ENCODE measurements at places on chromosomes 7 and 10.
A peak's percentile ranks its signal among the peaks of the same experiment; 100 is the strongest.

DNA sequence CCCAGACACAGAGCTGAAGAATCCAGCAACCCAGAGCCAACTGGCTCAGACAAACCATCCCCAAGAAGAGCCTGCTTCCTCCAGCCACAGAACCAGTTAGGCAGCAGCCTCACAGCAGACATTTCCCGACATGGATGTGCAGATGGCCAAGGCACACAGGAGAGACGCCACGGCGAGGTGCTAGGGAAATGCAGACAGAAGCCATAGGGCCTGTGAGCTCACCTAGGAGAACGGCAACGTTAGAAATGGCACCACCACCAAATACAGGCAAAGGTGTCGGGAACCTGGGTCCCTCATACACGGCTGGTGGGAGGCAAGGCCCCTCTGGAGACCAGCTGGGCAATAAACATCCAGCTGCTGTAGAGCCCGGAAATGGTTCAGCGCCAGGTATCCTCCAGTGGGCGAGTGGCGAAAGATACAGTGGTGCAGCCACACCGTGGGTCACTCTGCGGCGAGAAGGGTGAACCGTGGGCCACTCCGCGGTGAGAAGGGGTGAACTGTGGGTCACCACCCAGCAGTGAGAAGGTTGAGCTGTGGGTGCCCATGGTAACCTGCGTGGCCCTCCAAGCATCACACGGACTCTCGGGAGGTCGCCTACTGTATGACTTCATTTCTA lies 31.2 kb downstream of the JAKMIP3 start:
- no peak for DNase-seq

- no peak for DNase-seq
These were observed 119.8 kb downstream of the NKX6-2 start for GRCh38 chr10:132665946-132666704.

GRCh38 chr7:148230296-148230695 lies 360.3 kb upstream of the C7orf33 start:
- DNase-seq: no peak

GRCh38 chr7:46369933-46370654 lies 449.0 kb upstream of the IGFBP3 start:
- no peak for DNase-seq

DNA sequence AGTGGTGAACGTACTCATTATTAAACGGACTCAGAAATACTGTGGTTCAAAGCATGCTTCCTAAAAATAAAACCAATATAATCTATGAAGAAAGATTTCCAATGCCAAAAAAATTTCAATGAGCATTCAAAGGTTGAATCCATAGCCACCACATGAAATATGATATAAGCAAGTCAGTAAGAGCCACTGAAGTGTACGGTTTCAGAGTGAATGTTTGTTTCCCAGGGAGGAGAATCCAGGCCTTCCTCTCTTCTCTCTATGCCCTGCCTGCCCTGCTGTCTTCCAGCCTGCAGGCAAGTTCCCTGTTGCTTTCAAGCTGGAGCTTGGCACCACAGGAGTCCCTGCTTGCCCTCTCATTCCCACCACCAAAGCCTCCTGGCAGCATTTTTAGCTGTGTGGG lies 1171.6 kb upstream of the C7orf33 start:
- no peak for DNase-seq

DNA sequence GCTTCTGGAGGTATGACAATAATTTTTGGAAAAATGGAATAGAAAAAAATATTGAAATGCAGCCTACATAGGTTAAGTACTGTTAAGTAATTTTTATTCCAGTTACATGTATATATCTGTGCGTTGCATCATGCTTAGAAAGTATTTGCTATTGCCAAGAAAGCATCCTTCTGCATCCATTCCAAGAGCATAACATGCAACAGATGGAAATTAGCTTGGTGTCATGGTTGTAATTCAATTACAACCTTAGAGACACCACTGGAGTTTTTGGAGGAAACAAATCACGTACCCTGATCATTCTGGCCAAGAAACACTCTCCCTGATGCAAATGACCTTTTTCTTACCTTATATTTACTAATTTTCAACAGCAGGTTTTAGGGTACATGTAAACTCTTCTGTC lies 1.7 kb downstream of the AKR1B1 start:
- no peak for DNase-seq

GRCh38 chr10:94316560-94316959 lies 46.2 kb downstream of the NOC3L start:
- no peak for DNase-seq

DNA sequence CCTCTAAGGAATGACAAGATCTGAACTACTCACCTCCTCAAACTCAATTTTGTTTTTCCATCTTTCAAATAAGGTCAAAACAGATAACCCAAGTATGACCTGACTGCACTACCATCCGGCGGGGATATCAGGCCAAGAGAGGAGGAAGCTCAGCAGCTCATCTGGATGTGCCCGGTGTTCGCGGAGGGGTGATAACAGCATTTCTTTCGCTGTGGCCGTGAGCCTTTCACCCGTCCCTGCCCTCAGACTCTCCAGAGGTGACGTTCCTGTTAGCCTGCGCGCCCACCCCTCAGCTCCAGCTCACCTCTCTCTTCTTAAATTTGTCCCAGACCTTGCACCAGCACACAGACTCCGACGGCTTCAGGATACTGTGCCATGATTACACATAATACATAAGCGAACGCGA lies 526 bp downstream of the ZNF248 start:
- DNase-seq: no peak

GRCh38 chr7:32145911-32146310 lies 75.7 kb upstream of the PDE1C start:
- DNase-seq: no peak

DNA sequence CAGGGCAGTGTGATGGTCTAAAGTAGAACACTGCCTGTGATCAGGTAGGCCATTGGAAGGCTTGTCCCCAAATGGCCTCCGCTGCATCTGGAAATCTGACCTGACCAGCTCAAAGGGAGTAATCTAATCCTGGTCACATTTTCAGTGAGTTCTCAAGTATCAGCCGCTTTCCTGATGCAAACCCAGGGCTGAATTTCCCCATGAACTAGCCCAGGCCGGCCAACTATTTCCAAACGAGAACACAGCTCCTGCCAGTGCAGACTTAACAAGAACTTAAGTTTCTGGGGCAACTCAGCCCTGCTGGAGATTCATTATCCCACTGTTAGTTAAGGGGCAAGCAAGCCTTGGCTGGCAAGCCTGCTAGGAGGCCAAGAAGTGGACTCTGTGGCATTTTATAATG lies 59.6 kb upstream of the FAM180A start:
- no peak for DNase-seq

- no peak for DNase-seq
These were observed 6.9 kb downstream of the SNX10 start for GRCh38 chr7:26298472-26299058.

DNA sequence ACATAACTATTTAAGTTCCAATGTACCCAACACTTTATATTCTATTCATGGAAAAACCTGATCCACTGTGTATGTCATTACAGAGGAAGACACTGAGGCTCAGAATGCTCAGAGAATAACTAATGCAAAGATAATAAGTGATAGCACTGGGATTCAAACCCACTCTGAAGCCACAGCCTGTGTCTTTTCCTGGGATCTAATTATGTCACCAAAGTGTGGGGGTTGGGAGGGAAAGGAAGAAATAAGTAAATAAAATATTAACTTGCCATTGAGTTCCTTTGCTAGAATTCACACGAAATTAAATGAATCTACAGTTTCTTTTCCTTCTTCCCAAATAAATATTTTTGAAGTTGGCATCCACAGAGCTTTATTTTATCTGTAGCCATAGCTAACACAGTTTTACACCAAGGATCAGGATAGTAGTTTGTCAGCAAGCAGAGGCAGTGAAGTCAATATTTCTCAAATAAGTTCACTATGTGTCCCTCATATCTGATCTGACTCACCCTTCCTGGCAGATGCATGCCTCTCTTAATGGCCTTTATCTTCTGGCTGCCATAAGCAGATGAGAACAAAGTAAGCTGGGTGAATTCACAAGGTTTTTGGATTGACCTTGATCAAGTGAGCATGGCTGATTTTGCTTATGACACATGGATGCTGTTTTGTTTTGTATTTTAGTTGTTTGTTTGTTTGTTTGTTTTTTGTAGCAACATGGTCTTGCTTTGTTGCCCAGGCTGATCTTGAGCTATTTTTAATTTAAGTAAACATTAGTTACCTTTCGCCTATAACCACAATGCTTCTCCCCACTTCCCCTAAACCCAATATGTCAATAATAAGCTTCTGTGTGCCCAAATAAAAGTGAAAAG lies 6.3 kb downstream of the RAPGEF5 start:
- DNase-seq: peak; percentile 34

DNA sequence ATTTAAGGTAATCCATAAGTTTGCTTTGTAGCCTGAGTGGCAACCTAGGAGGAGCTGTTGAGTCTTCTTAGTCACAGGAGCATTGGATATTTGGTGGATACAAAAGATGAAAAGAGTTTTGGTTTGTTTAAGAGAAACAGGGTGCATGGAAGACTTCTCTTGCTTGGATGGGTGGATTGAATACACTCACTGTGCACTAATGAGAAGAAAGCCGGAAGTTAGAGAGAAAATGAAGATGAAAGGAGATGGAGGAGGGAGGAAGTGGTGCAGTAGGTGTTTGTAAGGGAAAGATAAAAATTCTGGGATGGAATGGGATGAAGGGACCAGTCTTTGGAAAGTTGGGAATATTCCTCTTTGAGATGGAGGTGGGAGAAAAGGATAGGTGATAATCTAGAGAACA lies 7.7 kb downstream of the MDFIC start:
- no peak for DNase-seq

- no peak for DNase-seq
These were observed 23.0 kb upstream of the ELMO1 start for GRCh38 chr7:37471619-37472018.

GRCh38 chr7:159098424-159098786 lies 46.3 kb downstream of the VIPR2 start:
- no peak for DNase-seq

DNA sequence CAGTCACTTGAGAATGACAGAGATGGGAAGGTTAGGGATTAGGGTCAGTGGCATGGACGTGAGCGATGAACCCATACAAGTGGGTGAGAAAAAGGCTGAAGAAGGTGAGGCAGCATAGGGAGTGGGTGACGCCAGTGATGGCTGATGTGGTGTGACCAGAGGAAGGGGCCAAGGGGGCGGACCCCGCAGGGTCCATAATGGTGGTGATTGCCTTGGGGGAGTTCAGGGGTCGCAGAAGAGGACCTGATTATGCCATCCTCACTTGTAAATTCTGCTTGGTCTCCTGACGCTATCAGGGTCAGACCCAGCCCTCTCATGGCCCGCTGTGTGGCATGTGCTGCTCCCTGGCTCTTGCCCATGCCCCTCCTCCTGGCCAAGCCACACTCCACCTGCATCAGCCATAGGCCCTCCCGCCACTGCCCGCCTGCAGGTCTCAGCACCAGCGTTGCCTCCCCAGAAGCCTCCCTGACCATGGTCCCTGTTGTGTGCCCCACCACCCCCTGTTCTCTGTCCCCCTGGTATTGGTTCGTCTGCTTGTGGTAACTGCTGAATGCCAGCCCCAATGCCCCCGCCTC lies 235.7 kb downstream of the EBF3 start:
- no peak for DNase-seq

DNA sequence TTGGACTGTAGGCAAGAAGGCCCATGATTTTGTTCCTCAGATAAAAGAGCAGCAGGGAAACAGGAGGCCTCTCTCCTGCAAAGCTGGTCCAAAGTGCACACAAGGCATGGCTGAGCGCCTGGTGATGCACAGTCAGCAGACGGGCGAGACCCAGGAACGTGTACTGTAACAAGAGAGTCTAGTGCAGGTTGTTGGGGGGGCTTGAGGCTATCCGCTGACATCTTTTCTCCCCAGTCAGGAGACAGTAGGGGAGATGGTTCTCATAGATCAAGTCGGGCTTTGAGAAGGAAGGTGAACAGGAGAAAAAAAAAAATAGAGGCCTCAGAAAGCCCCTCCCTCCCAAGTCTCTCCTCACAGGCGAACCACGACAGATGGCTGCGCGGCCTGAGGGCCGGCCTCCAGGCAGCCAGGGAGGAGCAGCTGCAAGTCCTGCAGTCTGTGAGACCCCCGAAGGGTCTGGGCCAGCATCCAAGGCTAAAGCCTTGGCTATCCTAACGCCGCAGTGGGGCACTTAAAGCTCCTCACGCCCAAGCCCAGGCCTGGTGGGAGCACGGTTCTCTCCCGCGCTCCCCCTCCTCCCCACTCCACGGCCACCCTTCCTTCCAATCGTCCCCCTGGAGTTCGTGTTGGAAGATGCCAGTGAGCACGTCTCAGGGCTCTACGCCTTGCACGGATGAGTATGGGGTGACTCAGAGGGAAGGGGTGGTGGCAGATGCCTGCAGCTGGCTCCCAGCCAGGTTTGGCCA lies 68.3 kb downstream of the PRKAG2 start:
- no peak for DNase-seq

- DNase-seq: no peak
These were observed 93.5 kb downstream of the WNT2 start for GRCh38 chr7:117229350-117229749.

DNA sequence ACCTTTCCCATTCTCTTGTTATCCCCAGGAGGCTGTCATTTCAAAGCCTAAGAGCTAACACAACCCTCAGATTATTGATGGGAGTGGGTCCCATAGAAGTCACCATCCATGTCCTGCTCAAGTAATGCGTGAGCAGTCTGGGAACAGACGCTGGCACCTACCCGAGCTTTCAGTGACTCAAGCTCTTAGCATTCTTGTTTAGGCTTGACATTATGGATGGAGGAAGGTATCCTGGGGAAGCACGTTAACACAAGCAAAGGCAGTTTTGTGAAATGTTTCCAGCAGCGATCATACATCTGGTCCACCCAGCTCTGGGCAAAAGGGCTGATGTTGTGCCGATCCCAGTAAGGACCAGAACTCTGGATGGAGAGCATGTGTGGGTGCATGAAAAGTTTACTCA lies 30.0 kb upstream of the AUTS2 start:
- DNase-seq: no peak

GRCh38 chr7:38862666-38863065 lies 46.3 kb downstream of the VPS41 start:
- DNase-seq: no peak

- DNase-seq: no peak
These were observed 102.4 kb upstream of the FRMD4A start for GRCh38 chr10:14433147-14433546.

GRCh38 chr7:134459981-134460380 lies 1.1 kb upstream of the AKR1B1 start:
- DNase-seq: no peak

DNA sequence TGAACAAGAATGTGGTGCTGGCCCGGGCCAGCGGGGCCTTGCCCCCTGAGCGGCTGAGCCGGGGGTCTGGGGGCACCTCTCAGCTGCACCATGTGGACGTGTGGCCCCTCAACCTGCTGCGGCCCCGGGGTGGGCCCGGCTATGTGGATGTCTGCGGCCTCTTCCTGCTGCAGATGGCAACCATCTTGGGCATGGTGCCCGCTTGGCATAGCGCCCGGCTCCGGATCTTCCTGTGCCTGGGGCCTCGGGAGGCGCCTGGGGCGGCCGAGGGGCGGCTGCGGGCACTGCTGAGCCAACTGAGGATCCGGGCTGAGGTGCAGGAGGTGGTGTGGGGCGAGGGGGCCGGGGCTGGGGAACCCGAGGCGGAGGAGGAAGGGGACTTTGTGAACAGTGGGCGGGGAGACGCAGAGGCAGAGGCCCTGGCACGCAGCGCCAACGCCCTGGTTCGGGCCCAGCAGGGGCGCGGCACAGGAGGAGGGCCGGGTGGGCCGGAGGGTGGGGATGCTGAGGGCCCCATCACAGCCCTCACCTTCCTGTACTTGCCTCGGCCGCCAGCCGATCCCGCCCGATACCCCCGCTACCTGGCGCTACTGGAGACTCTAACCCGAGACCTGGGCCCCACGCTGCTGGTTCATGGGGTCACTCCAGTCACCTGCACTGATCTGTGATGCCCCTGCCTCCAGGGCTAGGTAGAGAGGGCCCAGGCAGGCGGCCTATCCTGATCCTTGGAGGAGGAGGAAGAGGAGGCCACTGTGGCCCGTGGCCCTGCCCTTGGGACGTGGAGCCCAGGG lies 1.1 kb upstream of the TRIP6 start:
- DNase-seq: no peak

Data from NCI-H774 (cell line).